Activated CD4-positive, alpha-beta T cell treated with anti-CD3 and anti-CD28 coated beads, Interleukin-2, amount 50 U/mL, for 4 hours (primary cell): ENCODE measurements at places on chromosomes 7 and 10.
A peak's percentile ranks its signal among the peaks of the same experiment; 100 is the strongest.

DNA sequence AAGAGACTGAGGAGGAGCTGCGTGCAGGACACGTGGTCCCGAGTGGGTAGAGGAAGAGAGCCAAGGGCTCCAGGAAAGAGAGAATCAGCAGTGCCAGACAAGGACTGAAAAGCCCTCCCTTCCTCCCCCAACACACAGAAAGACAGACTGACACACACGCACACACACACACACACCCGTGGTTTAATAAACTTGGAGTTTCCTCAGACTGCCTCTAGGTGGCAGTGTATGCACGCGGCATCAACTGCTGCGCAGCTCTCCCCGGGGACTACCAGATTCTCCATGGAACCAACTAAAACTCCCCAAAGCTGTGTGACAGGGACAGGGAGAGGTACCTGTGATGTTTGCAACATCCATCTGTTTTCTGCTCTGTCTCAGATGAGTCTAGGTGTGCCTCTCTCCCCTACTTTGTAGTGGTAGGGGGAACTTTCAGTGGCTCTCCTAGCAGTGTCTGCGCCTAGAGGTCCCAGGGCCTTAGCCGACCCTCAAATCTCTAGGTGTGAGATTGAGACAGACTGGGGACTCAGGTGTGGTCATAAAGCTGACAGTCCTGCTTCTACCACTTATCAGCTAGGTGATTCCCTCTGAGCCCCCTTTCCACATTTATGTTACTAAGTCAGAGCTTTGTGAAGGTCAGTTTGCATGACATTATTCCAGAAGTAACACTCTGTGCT is 9.3 kb upstream of the TSPAN14 start:
- peak; percentile 66 for DNase-seq

GRCh38 chr10:76080991-76081390 is 649.6 kb downstream of the LRMDA start:
- no peak for DNase-seq

GRCh38 chr7:127847641-127848040 is 183.6 kb downstream of the LRRC4 start:
- no peak for DNase-seq

- no peak for DNase-seq
Measured at GRCh38 chr7:95737828-95738505, 34.4 kb upstream of the DYNC1I1 start.

DNA sequence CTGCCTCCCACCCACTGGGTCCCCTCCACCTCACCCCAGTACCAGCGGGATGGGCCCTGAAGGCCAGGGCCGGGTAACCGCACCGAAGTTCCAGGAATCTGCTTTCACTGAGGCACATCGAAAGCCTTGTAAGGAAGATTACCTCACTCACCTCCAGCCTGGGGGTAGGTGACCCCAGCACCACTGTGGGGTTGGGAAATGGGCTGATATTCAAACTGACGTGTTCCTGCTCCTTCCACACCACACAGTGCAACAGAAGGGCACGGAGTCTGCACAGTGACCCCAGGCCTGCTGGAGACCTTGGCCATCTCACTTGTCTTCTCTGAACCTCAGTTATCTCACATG is 29.8 kb downstream of the NPS start:
- no peak for DNase-seq
